ENCODE measurements at places on chromosomes 6 and 20.

DNA sequence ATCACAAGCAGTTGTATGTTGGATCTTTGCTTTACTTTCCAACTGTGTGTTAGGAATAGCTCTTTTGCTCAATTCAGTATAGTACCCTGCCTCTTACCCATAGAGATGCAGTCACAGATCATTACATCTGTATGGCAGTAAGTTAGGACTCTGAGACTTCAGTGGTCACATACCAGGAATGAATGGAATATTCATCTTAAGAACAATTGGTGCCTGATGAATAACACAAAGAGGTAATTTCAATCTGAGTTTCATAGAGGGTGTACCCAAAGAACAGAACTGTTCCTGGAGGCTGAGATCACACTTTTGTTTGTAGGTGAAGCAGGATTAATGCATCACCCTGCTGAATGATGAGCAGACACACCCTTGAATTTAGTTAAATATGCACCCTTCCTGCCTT, 28.7 kb upstream of the KIF13A start:
- DNase-seq, result no peak

GRCh38 chr20:59122566-59122919, 41.1 kb upstream of the ZNF831 start:
- DNase-seq, result no peak

- DNase-seq, result no peak
These were observed 84.5 kb upstream of the MCHR2 start for GRCh38 chr6:100078509-100078908.

GRCh38 chr6:90907931-90908655, 321.2 kb upstream of the MAP3K7 start:
- no peak for DNase-seq

DNA sequence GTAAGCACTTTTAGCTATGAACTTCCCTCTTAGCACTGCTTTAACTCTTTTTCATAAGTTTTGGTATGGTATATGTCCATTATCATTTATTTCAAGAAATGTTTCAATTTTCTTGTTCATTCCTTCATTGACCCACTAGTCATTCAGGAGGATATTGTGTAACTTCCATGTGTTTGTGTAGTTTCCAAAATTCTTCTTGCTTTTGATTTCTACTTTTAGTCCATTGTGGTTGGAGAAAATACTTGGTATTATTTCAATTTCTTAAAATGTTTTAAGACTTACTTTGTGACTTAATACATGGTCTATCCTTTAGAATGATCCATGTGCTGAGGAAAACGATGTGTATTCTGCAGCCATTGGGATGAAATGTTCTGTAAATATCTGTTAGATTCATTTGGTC, 176.5 kb downstream of the CENPW start:
- DNase-seq, result no peak

GRCh38 chr20:8246153-8246552, 114.1 kb downstream of the PLCB1 start:
- DNase-seq, result no peak

DNA sequence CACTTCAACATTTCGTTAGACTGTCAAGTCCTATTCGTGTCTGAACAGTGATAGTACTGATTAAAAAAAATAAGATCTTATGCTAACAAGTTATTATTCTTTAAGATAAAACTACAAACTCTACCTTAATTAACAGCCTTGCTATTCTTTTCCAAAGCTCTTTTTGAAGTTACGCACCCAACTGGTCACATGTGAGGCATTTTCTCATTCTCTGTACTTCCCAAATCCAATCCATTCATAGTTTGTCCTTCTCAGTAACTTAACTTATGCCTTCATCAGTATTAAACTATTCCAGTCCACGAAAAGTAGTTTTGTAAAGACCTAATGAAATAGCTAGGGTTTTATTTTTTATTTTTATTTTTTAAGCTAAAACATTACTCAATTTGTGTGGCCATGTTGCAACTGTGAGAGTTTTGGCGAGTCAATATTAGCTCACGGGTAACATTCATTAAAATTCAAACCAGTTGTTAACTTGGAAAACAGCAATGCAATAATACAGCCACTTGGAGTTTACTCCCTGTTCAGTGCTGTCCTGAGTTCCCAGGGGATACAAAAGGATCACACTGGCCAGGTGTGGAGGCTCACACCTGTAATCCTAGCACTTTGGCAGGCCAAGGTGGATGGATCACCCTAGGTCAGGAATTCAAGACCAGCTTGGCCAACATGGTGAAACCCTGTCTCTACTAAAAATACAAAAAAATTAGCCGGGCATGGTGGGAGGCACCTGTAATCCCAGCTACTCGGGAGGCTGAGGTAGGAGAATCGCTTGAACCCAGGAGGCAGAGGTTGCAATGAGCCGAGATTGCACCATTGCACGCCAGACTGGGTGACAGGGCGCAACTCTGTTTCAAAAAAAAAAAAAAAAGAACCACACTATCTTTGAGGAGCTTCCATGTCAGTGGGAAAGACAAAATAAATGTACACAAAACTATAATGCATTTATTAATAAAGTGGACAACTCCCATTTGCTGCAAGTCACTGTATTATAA, 27.9 kb upstream of the EEF1A1 start:
- DNase-seq, result no peak

DNA sequence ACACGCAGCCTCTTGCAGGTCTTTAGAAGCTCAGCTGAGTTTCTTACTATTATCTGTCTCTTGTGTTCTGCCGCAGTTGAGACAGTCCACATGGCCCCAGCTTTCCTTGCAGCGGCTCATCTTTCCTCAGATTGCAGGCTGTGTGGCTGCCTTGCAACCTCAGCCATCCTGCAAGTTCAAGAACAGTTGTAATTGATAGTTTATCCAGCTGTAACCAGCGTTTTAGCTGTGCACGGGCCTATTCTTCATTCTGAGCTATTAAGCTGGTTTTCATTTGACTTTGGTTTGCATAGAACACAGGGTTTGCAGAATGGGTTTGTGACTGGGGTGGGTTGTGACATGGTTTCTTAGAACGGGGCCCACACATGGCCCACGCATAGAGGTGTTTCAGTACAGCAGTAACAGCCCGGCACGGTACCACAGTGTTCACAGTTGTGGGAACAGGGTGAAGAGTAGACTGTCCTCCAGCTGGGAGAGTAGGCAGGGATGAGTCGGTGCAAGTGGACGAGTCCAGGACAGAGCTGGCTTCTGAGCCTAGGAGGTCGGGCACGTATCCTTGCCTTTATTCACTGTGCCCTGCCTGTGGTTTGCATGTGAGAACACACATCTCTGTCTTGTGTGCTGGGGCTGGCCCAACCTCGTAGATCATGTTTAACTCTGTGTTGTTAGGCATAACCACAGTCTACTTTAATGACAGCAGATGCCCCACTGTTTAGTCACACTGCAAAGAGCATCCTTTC, 89.2 kb downstream of the RPP40 start:
- no peak for DNase-seq

- DNase-seq, result no peak
These were observed 251.0 kb upstream of the NRSN1 start for GRCh38 chr6:23875006-23875405.

DNA sequence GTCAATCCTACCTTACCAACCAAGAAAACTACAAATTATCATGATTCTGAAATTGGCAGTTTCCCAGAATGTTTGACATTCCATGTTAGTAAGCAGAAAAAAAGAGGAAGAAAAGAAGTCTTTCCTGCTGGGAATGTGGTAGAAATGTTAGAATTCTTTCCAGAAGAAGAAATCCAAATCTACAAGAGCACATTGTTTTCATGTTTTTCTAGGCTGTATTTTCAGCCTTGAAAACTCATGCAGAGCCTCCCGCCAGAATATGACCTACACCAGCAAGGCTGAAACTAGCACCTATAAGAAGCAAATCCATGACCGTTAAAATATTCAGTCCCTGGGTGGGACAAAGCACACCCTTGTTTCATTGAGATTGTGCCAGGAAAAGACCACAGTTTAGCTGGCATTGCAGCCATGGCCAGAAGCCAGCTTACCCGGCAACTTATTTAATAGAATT, 259.4 kb downstream of the GJA1 start:
- no peak for DNase-seq

GRCh38 chr20:34042262-34042661, 48.6 kb downstream of the RALY start:
- DNase-seq, result no peak

GRCh38 chr20:35698298-35699126, 640 bp downstream of the NFS1 start:
- no peak for DNase-seq

DNA sequence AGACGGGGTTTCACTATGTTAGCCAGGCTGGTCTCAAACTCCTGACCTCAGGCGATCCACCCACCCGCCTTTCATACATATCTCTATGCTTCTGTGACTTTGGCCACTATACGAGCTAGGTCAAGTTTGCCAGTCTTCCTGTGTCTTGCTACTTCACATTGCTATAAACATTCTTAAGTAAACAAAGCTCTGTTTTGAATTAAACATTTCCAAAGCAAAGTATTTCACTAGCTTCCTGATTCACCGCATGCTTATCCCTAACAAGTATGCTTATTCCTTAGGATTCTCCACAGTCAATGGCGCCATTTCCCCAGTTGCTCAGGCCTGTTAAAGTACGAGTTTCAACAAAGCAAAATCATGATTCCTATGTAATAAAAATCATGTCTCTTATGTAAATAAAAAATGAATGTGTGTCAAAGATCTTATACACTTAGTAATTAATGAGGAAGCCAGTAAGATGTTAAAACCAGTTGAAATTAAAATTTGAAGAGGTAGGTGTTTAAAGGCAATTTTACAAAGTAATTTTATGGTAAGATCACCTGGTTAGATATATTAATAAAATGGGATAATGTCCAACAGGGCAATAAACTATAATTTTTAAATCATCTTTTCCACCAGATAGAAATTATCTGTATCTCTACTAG, 88.5 kb downstream of the PRKN start:
- DNase-seq, result no peak

- DNase-seq, result no peak
These were observed 5.2 kb downstream of the CDYL start for GRCh38 chr6:4781426-4781825.

DNA sequence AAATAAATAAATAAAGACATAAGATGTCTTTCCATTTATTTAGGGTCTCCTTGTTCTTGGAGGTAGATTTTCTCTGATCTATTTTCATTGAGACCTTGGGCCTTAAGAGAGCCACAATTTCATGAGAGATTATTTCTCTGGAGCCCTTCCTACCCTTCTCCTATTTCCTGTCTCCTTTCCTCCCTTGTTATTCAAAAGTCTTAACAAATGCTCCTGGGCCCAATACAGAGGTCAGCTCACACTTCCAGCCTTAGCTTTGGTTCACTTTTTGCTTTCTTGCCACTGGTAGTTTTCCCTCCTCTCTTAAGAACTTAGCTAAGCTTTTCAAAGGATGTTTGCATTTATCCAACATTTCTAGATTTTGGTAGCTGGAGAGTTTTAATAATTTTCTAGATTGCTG, 44.0 kb downstream of the PTPRA start:
- no peak for DNase-seq

DNA sequence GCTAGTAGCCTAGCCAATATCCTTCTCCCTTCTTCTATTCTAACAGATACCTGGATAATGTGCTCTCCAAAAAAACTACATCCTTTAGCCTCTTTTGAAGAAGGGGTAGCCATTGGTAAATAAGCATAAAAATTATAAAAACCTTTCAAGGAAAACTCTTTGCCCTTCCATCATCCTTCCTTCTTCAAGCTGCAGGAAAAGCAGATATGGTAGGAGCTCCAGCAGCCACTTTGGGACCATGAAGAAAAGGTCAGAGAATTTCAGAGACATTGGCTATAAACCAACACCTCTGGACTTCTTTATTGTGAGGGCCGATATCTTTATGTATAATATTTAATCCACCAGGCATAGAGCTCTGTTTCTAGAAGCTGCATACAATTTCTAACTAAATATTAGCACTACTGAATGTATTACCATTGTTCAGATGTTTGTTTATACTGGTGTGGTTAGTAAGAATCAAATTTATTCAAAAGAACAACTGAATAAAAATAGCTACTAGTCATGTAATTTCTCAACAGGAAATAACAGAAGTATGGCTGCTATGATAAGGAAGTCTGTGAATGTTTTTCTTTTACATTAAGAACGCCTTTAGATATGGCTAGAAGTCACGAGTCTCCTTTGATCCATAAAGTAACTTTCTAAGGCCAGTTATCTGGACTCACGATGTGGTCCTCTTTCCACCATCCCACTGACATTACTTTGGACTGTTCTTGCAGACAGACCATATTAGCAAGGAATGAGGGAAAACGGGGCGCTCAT, 32.2 kb downstream of the MYLK4 start:
- DNase-seq, result no peak

GRCh38 chr6:5582762-5583161, 321.4 kb downstream of the FARS2 start:
- no peak for DNase-seq

GRCh38 chr6:2264932-2265331, 19.5 kb upstream of the GMDS start:
- DNase-seq, result no peak

DNA sequence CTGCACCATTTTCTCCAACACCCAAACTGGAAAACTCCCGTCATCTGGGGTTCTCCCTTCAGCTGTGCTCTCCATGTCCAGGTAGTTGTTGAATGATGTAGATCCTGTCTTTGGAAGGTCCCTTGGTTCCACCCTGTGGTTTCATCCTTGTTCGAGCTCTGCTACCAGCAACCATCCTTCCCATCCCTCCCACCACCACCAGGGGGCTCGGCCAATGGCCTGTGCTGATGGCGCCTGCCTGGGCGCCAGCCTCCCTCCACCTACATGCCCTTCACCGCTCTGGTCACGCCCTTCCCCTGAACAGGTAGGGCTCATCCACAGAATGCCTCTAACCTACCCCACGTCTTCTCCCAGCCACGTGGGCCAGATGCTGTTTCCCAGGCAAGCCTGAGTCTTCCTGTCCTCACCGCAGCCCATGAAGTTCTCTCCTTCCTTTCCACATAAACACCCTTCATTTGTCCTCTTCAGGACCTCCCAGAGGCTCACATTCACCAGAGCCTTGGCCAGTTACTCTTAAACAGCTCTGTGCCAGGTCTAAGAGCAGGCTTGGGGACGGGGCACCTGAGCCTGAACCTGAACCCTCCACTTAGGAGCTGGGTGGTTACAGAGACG, 75.1 kb upstream of the DUSP22 start:
- DNase-seq, result no peak

DNA sequence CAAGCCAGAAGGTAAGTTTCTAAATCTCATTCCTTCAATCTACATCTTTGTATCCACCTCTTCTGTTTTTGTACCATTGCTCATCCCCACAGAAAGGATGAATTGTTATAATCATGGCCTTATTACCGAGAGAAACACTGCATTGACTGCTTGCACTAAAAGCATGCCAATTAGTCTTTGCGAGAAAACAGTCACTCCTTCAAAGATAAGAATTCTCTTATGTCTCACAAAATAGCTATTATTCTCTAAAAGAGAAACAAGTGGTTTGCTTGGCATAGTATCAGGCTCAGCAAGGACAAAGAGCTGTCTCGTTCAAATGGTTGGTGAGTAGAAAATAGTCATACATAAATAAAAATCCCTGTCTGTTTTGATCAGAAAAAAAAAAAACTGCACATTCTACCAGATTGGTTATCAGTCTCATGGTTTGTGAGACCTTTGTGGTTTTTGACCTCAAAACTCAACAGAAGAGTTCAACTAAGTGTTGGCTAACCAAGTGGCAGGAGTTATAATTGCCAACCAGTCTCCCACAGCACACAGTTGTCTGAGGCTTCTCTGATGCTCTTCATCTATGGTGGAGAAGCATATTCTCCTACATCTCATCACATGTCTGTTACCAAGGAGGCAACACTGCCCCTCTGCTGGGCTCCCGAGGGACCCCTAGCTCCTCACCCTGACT, 35.1 kb upstream of the ARMH2 start:
- no peak for DNase-seq

Data from T-helper 1 cell (primary cell).